ENCODE measurements at places on chromosomes 6 and 20.

- no peak for DNase-seq
Measured at GRCh38 chr6:26472549-26473290, 15.0 kb downstream of the BTN2A1 start.

DNA sequence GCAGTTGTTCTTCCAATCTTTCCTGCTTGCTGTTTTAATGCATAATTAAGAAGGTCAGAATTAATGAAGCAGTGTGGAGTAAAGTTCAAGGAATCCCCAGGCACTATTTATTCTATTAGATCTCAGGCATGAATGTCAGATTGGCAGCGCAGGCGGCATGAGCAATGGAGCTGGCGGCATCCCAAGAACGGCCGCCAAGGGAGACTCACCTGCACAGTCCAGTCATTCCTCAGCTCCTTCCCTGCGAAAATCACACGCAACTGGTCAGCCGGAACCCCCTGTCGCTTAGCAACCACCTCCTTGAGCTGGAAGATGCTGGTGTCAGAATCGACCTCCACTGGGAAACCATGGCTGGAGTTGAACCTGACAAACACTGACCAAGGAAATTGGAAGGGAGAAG, 284.5 kb downstream of the PRKN start:
- DNase-seq, result no peak

GRCh38 chr20:3398681-3399252, 8.7 kb downstream of the DNAAF9 start:
- no peak for DNase-seq

- no peak for DNase-seq
Measured at GRCh38 chr6:1849691-1850090, 240.0 kb downstream of the FOXC1 start.

DNA sequence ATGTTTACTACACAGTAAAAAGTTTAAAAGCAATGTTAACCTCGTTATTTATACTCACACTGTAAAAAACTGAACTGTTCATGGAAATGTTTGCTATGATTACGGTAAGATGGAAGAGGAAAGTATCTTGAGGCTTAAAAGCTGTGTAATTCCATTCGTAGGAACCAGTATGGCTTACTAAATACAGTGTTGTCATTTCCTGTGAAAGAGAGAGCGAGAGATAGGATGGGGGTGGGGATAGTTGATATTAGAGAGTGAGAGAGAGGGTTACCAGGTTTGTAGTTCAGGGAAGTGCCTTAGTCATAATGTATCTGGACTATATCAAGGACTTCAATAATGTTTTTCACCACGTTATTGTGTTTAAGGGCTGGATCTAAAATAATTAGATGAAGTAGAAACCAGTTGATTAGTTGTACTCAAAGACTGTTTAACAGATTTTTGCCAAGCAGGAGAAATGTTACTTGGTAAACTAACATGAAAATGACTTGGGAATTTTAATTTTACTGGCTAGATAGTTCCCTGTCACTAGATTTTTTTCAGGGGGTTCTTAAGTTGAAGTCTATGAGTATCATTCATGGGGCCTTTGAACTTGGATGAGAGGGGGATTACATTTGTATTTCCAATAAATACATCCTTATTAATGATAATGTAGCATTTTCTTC, 30.4 kb downstream of the AFDN start:
- DNase-seq, result no peak

DNA sequence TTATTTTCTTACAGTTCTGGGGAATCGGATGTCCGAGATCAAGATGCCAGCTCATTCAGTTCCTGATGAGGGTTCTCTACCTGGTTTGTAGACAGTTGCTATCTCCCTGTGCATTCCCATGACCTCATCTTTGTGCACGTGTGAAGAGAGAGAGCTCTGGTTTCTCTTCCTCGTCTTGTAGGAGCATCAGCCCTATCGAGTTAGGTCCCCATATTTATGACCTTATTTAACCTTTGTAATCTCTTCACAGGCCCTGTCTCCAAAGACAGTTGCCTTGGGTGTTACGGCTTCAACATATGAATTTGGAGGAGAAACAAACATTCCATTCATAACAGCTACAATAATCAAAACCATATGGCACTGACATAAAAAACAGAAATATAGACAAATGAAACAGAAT, 455.3 kb downstream of the HACE1 start:
- DNase-seq, result no peak

GRCh38 chr20:57769756-57770155, 59.9 kb upstream of the PMEPA1 start:
- no peak for DNase-seq

DNA sequence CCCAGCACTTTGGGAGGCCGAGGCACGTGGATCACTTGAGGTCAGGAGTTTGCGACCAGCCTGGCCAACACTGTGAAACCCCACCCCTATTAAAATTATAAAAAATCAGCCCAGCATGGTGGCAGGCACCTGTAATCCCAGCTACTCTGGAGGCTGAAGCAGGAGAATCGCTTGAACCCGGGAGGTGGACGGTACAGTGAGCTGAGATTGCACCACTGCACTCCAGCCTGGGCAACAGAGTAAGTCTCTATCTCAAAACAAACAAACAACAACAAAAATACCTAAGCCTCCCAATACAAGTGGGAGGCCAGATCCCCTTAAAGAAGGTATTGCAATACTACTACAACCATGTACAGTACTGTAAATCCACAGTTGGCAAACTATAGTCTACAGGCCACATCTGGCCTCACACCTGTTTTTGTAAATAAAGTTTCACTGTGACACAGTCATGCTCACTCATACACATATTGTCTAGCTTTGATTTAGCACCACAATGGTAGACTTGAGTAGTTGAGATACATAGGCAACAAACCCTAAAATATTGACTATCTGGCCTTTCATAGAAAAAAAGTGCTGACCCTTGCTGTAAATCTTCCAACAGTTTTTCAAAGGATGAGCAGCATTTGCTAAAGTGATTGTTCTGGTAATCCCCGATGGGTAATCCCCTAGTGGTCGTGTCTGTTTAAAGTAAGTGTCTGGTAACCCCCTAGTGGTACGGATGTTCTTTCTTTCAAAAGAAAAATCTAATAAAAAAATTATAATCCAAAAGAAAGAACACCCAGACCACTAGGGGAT, 202.0 kb downstream of the RNGTT start:
- DNase-seq, result no peak

DNA sequence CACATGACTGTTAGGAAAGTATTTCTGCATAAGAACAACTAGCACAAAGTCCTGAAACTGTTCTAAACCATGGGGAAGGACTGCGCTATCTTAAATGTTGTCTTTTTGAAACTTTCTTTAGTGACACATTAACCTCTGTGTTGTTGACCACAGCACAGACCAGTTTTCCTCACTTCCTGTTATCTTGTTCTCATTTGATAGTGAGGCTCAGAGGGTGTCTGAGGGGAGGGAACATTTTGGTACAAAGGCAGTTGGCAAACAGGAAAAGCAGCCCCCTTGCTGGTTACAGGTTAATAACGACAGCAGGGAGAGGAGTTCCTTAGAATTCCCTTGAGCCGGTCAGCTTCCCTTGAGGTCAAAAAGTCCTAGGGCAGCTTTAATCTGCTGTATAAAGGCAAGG, 143.5 kb upstream of the BMP2 start:
- no peak for DNase-seq

DNA sequence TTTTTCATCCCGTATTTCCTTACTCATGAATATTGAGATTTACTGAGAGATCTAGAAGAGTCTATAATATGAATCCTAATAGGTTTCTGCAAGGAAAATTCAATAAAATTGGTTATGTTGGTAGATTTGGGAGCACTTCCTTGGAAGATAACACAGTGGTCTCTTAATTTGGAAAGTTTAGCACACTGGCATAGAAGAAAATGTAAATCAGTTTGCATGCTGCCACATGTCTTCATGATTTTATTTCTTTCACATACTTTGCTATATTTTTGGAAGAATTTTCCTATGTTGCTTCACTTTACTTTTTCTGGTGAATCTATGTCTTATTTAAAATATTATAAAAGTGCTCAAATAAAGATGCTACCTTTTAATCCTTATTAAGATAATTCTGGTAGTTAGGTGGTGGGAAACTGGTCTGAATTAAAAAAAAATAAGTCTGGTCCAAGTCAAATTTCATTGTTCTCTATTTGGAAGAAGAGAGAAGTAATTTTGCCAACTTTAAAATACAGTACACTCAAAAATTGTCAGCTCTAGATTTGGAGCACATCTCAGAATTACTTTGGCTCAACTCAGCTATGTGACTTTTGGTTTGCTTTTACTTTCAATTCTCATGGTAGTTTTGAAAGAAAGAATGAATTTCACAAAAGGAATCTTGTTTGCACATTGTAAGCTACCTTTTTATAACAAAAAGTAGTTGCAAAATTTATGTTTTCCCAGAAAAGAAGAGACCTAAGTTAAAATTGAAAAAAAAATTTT, 197.3 kb downstream of the CENPW start:
- DNase-seq, result no peak

GRCh38 chr6:21384216-21384615, 209.3 kb upstream of the SOX4 start:
- no peak for DNase-seq

- DNase-seq, result no peak
Measured at GRCh38 chr6:7604506-7604905, 14.5 kb downstream of the SNRNP48 start.

DNA sequence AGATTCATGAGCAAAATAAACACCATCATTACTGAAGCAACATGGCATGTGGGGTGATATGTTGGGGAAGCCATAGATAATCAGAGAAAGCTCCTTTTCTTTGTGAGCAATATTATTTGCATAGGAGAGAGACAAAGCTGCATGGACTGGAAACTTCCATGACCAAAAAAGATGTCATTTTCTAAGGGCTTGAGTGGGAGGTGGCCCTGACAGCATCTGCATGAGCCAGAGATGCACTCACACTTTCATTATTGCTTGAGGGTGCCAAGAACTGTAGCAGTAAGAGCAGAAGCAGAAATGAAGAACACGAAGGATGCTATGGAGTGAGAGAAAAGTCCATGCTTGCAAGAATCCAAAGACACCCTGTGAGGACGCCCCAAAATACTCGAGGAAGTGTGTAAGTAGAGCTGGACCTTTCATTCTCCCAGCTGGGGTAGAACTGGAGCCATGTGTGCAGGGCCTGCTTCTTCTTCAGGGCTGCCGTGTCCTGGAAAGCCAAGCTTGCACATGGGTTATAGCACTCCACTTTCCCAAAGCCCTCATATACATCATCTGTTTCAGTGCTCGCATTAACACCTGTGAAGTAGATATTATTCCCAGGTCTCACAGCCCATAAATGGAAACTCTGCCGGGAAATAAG, 851.2 kb downstream of the DHX35 start:
- DNase-seq, result no peak

- DNase-seq, result peak; percentile 60
Measured at GRCh38 chr20:35207950-35208611, 18.4 kb upstream of the MMP24 start.

DNA sequence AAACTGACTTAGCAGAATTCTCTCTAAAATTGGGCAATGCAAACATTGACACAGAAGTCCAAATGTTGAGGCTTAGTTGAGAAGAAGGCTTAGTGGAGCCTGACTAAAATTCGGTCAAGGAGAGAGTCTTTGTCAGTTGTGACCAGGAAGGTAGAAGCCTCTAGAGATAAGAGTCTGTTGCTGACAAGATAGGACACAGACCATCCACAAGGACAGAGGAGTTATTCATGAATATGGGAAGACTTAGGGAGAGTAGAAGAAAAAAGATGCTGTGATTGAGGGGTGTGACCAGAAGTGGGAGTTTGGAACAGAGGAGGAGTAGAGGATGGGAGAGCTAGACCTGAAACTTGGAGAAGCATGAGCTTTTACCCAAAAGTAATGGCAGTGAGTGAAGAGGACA, 7.2 kb upstream of the FAXC start:
- DNase-seq, result no peak

DNA sequence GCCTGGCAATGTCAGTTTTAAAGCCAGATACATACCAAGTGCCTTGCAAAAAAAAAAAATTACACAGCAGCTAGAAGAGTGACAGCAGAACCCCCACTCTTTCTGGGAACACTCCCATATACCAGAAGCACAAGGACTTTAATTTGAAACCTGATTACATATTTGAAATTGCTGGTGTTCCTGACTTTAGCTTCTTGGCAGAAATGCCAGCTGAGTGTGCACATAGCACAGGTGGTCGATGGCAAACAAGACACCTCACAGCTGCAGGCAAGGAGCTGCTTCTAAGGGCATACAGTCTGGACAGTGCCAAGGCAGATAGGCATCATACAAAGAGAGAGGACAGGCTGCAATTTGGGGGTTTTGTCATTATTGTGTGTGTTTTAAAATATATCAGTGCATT, 150.7 kb upstream of the SGK1 start:
- no peak for DNase-seq

DNA sequence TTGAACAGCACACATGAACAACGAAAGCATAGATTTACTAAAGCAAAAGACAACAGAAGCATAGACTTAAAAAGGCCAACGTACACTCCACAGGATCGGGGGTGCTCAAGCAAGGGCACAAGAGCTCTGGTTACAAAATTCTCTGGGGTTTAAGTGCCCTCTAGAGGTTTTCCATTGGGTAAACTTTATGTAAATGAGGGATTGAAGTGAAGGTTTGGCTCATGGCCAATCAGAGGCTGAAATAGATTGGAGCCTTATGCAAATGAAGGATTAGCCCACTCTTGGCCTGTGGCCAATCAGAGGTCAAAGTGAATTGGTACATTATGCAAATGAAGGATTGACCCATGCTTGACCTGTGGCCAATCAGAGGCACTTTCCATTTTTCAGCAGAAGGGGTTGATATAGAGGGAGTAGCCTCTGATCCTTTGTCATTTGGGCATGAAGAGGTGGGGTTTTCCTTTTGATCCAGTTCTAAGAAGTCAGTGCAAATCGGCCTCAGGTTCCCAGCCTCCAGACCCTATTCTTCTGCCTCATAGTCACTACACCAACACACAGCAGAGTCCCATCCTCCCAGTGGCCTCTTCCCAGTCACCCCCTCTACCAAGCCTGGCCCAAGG, 244.9 kb downstream of the THBS2 start:
- peak; percentile 80 for DNase-seq

- DNase-seq, result no peak
Measured at GRCh38 chr6:15247500-15248450, 1.9 kb downstream of the JARID2 start.

DNA sequence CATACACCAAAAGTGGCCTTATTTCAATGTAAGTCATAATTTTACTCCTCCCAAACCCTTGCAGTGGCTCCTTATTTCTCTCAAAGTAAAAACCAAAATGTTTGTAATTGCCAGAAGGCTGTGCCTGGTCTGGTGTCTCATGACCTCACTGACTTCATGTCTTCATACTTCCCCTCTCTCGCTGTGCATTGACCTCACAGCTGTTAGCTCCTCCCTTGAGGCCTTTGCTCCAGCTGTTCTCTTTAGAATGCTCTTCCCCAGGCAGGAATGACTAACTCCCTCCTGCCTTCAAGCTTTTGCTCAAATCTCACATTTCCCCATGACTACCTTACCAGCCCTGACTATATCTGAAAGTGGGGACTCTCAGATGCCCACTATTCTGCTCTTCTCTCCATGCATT, 83.3 kb downstream of the MTFR2 start:
- no peak for DNase-seq

GRCh38 chr20:24535941-24536730, 66.7 kb downstream of the SYNDIG1 start:
- no peak for DNase-seq

DNA sequence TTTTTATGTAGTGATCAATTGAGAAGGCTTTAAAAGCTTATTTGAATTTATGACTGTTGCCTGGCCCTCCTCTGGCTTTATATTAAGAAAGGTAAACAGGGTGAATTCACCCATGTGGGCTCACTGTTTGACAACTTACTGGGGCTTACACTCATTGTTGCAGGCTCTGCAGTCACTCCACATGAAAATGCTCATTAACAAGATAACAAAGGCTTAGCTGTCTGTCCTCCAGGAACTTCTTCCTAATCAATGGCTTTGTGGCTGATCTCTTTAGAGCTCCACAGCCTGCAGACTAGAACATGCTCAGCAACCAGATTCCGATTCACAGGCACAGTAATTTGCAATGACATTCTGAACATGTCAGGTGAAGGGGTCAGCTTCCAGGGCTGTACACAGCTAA, 323.2 kb upstream of the MAN1A1 start:
- no peak for DNase-seq
